ENCODE measurements at places on chromosomes 5 and 9. TPM values are rescaled to one million over a fixed set of nuclear protein-coding genes. Genes with fewer than 3 reads are reported as not detected.

DNA sequence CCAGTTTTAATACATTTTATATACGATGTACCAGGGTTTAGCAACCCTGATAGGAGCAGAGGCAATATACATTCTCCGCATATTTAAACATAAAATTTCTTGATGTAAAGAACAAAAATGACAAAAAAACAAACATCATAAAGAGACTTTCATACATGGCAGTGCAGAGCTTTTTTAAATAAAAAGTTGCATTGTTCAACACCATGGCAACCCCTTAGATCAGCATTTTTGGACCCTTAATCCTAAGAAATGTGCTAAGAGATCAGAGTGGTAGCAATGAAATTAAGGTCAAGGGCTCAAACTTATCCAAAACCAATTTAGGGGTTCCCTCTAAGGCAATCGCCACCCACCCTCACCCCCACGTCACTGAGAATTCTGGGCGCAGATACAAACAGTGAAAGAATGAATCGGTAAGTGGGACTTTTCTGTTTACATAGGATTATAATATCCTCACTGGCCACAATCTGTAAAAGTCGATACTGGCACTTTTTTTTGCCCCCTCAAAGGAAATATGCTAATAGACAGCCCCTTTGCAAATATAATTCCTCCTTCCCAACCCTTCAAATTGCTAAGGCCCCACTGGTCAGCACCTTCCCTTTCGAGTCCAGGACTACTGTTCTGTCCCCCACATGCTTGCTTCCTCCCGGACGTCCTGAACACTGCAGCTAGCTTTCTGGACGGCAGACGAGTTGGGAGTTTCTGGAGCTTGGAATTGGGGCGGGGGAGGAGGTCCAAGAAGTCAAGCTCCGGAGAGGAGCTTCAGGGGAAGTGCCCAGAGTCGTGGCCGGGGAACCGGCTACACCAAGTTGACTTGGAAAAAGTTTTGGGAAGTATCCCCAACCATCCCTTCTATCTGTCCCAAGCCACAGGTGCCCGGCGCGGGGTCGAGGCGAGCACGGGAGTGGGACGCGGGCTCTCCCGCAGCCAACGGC lies 2.2 kb downstream of the GAS1 start:
- peaks cover 32% of the 10 kb centered on the region for H3K4me1 ChIP-seq
- peak; percentile 57 for DNase-seq
- peaks cover 5% of the 10 kb centered on the region for H3K36me3 ChIP-seq

DNA sequence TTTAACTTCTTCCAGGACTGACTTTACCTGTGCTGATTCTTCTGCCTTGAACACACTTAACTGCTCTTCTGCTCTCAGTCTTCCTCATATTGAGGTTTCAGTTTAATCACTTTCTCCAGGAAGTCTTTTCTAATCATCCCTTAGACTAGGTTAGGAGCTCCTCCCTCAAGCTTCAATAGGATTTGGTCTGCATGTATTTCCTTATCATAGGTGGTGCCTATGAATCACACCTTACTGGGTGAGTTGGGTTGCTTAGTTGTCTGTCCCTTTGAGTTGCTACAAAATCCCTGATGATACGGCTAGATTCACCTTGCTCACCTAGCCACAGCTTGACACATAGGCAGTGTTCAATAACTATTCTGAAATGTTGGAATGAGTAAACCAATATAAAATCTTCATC lies 164.4 kb downstream of the DNAH5 start:
- no peak overlapping the region for H3K4me3 ChIP-seq
- H3K4me1 ChIP-seq, result no peaks in the 10 kb centered on the region
- no peaks in the 10 kb centered on the region for H3K27me3 ChIP-seq
- H3K27ac ChIP-seq, result no peak overlapping the region
- DNase-seq, result no peak

GRCh38 chr5:23400951-23401350 lies 106.5 kb upstream of the PRDM9 start:
- H3K27me3 ChIP-seq, result no peaks in the 10 kb centered on the region
- H3K4me1 ChIP-seq, result no peaks in the 10 kb centered on the region
- H3K36me3 ChIP-seq, result no peaks in the 10 kb centered on the region
- H3K27ac ChIP-seq, result no peak overlapping the region

The SLC36A3 gene
- not detected for total RNA-seq

DNA sequence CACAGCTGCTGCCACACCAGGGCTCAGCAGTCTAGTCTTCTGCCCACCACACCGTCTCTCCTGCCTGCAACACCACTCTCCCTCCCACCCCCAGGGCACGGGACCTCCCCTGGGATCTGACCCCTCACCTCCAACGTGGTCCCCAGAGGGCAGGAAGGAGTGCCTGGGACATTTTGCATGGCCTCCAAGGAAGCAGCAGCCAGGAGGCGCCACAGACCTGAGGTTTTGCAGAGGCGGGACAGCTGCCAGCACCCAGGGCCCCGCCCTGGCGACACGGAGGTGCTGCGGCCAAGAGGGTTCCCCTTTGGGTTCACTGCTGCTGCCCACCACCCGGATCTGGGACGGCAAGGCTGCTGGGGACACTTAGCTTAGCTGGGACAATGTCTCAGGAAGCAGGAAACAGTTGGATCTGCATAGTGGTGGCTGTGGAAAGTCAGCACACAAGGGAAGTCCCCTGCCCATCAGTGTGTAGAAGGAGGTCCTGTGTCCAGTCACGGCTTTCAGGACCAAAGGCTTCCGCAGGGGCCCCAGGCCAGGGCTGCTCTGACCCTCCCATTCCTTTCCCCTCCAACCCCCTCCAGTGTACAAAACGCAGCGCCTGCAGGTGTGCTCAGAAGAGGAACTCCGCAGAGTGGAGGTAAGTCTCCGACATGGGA lies 13.8 kb downstream of the PROP1 start:
- H3K36me3 ChIP-seq, result peaks cover 4% of the 10 kb centered on the region
- peaks cover 9% of the 10 kb centered on the region for H3K4me1 ChIP-seq
- no peak overlapping the region for H3K4me3 ChIP-seq
- peaks cover 27% of the 10 kb centered on the region for H3K27me3 ChIP-seq
- H3K27ac ChIP-seq, result no peak overlapping the region
- DNase-seq, result no peak

GRCh38 chr5:92758552-92758951 lies 822.5 kb downstream of the NR2F1-AS1 start:
- DNase-seq, result no peak
- H3K27ac ChIP-seq, result no peak overlapping the region
- no peaks in the 10 kb centered on the region for H3K27me3 ChIP-seq
- no peaks in the 10 kb centered on the region for H3K36me3 ChIP-seq
- no peak overlapping the region for H3K4me3 ChIP-seq
- H3K4me1 ChIP-seq, result no peaks in the 10 kb centered on the region

DNA sequence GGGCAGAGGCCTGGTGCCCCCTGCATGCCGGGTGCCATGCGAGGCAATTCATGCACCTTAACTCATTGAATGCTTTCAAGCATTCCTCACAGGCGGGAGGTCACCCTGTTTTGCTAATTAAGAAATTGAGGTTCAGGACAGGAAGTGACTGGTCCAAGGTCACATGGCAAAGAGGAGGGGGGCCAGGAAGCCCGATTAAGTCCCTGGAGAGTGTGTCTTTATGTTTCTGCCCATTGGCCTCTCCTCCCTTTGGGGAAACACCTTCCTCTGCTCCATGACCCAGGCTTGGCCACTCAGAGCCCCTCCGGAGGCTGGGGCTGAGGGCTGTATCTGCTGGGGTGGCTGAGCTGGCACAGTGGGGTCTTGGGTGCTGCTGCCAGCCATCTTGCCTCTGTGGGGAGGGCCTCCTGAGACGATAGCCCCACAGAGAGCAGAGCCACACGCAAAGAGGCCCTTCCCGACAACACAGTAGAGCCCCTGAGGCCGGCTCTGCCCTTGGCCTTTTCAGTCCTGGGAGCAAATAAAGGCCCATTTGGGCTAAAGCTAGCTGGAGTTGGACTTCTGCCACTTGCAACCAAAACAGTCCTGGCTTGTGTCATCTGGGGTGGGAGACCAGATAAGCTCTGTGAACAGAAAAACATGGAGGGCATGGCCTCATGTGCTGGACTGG lies 90.8 kb upstream of the NEURL1B start:
- DNase-seq, result no peak
- H3K4me3 ChIP-seq, result no peak overlapping the region
- H3K27ac ChIP-seq, result no peak overlapping the region
- H3K27me3 ChIP-seq, result peaks cover 2% of the 10 kb centered on the region
- no peaks in the 10 kb centered on the region for H3K36me3 ChIP-seq

GRCh38 chr9:74281674-74282073 lies 215.5 kb upstream of the RORB start:
- DNase-seq, result peak; percentile 17
- H3K36me3 ChIP-seq, result no peaks in the 10 kb centered on the region
- H3K27ac ChIP-seq, result no peak overlapping the region
- H3K27me3 ChIP-seq, result peaks cover 2% of the 10 kb centered on the region

DNA sequence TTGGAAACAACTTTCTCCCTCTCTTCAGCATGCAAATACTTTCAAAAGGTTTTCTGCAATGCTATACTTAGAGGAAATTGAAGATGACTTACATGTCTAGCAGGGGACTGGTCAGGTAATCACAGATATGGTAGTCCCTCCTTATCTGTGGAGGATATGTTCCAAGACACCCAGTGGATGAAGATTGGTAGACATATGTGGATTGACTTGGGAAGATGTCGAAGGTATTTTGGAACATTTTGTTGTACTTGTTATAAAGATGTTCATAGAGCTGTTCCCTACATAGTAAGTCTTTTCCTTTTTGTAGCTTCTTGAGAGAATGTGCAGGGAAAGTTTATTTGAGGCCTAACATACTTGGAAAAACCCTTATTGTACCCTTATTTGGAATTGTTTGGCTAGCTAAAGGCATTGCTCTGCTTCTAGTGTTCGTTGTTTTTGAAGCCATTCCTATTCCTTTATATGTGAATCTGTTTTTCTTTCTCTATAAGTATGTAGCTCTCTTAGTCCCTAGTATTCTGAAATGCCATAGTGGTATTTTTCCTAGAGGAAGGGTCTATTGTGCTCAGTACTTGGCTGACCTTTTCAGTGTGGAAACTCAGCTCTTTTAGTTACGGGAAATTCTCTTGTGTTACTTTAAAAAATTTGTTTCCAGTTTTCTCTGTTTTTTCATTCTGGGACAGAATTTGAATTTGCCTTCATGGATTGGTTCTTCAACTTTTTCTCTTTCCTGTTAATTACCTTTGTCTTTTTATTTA lies 25.7 kb downstream of the GPR151 start:
- no peaks in the 10 kb centered on the region for H3K27me3 ChIP-seq
- H3K4me1 ChIP-seq, result no peaks in the 10 kb centered on the region
- peak overlapping the region; percentile 45 for H3K27ac ChIP-seq
- no peak for DNase-seq

DNA sequence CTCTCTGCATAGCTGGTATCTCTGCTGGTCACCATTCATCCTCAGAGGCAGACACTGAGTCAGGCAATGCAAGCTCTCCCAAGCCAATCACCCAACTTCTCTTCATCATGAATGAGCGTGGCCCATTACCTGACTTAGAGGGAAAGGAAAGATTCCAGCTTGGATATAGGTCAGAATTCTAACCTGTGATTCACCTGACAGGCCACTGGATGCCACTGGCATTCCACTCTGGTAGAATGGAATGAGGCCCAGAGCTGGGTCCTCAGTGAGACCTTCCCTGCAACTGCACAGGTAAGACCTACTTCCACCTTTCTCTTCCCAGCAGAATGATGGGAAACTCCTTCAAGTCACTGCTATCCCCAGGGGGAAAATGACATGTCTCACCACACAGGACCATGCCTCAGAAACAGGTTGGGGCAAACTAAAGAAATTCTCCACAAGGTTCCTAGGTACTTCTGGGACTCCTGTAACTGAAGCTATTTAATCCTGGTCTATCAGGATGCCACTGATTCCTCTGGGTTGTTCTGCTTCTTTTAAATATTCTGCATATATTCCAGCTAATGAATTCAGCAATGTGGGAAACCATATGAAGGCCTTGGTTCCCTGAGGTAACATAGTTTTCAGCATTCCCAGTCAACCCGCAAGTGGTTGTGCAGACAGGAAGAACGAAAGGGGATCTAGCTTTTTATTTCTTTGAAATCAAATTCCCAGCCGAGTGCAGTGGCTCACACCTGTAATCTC lies 62.0 kb downstream of the SUSD1 start:
- H3K4me3 ChIP-seq, result no peak overlapping the region
- H3K36me3 ChIP-seq, result no peaks in the 10 kb centered on the region
- peaks cover 1% of the 10 kb centered on the region for H3K27me3 ChIP-seq
- H3K4me1 ChIP-seq, result no peaks in the 10 kb centered on the region

DNA sequence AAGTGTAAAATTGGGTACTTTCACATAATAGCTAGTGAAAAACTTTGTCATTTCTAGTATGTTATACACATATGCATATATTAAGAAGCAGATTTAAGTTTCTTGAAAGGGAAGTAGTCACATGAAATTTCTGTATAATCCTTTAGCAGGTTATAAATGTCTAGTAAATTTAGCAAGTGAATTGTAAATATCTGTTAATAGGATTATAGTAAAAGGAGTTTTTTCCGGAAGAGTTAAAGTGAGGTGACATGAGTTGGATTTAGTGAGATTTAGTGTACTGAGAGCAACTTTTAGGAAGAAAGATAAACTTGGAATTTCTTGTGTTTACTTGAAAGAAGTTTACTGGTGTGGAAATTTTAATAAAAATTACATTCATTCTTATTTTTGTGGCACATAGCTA lies 38.4 kb downstream of the SPIN1 start:
- H3K4me1 ChIP-seq, result peaks cover 2% of the 10 kb centered on the region
- peaks cover 1% of the 10 kb centered on the region for H3K27me3 ChIP-seq
- no peak for DNase-seq
- H3K36me3 ChIP-seq, result peaks cover 4% of the 10 kb centered on the region
- no peak overlapping the region for H3K4me3 ChIP-seq
- H3K27ac ChIP-seq, result no peak overlapping the region

- no peak overlapping the region for H3K27ac ChIP-seq
- peaks cover 4% of the 10 kb centered on the region for H3K36me3 ChIP-seq
- H3K4me3 ChIP-seq, result no peak overlapping the region
- peaks cover 16% of the 10 kb centered on the region for H3K4me1 ChIP-seq
- peaks cover 15% of the 10 kb centered on the region for H3K27me3 ChIP-seq
- DNase-seq, result no peak
Measured at GRCh38 chr9:121813519-121814210, 162.2 kb downstream of the DAB2IP start.

The SPATA31A3 gene
- total RNA-seq, result not detected

- peaks cover 3% of the 10 kb centered on the region for H3K27me3 ChIP-seq
- H3K4me3 ChIP-seq, result no peak overlapping the region
- no peaks in the 10 kb centered on the region for H3K36me3 ChIP-seq
- H3K27ac ChIP-seq, result no peak overlapping the region
Measured at GRCh38 chr9:85431339-85432102, 310.2 kb downstream of the AGTPBP1 start.

- H3K4me1 ChIP-seq, result no peaks in the 10 kb centered on the region
- DNase-seq, result no peak
- H3K4me3 ChIP-seq, result no peak overlapping the region
- H3K36me3 ChIP-seq, result no peaks in the 10 kb centered on the region
- H3K27me3 ChIP-seq, result no peaks in the 10 kb centered on the region
Measured at GRCh38 chr5:90285581-90285980, 124.0 kb downstream of the CETN3 start.

- no peaks in the 10 kb centered on the region for H3K4me1 ChIP-seq
- no peak overlapping the region for H3K27ac ChIP-seq
- H3K36me3 ChIP-seq, result peaks cover 5% of the 10 kb centered on the region
- no peak overlapping the region for H3K4me3 ChIP-seq
- DNase-seq, result peak; percentile 79
- H3K27me3 ChIP-seq, result peaks cover 7% of the 10 kb centered on the region
Measured at GRCh38 chr9:136122425-136123383, 4.0 kb upstream of the TMEM250 start.

The TAF11L10 gene
- not detected for total RNA-seq

The GPR151 gene
- total RNA-seq, result not detected
